NCI-H2081 (cell line): ENCODE measurements at places on chromosomes 5 and 9.

DNA sequence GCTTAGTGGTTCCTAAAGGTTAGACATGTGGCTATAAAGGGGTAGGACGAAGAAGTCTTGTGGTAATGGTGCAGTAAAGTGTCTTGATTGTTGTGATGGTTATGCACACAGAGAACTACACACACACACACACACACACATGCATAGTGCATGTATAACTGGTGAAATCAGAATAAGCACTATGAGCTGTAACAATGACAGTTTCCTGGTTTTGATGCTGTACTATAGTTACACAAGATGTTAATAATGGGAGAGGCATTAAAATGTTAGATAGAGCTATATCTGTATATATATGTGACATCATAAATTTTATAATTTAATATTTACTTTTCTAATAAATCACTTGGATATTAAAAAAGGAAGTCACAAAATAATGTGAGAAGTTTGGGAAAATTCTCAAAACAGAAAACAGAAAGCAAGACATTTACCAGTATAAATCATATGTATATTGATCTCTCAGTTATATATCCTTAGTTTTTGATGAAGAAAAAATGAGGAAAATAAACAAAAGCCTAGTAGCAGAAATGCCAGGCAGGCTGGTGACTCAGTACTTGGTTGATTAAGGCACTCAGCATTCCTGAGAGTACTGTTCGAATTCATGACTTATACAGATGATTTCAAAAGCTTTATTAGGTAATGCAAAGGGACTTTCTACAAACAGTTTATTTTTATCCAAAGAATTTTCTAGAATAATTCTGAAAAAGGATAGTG, 350.5 kb upstream of the DAB2 start:
- no peak for DNase-seq

DNA sequence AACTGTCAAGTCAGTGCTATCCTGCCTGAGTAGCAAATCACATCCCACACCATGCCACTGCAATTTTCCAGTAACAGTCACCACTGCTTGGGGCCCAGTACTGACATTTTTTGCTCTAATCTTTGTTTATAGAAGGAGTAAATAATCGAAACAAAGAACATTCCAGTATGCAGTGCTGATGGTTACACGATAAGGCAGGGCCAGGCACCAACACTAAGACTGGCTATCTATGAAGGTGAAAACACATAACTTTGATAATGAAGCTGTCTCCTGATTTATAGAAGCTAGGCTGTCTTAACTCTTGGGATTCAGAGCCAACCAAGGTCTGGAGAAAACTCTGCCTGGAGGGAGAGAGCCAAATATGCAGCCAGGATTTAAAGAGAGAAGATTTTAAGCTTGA, 365.3 kb downstream of the BNC2 start:
- no peak for DNase-seq

DNA sequence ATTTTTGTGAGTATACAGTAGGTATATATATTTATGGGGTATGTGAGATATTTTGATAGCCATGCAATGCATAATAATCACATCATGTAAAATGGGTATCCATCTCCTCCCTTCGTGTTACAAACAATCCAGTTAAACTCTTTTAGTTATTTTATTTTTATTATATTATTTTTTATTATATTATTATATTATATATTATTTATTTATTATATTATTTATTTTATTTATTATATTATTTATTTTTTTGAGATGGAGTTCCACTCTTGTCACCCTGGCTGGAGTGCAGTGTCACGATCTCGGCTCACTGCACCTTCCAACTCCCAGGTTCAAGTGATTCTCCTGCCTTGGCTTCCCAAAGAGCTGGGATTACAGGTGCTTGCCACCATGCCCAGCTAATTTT, 138.6 kb downstream of the WDR70 start:
- no peak for DNase-seq

- DNase-seq = no peak
Measured at GRCh38 chr5:142246-142810, 49.0 kb upstream of the LRRC14B start.

GRCh38 chr9:75378036-75378435, 289.7 kb downstream of the OSTF1 start:
- no peak for DNase-seq

DNA sequence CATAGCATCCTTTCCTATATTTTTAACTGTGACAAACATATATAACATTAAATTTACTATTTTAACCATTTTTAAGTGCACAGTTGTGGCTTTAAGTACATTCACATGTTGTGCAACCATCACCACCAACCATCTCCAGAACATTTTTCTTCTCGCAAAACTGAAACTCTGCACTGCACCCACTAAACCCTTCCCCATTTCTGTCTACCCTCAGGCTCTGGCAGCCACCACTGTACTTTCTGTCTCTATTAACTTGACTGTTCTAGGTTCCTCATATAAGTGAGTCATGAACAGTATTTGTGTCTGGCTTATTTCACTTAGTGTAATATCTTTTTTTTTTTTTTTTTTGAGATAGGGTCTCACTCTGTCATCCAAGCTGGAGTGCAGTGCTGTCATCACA, 25.5 kb downstream of the KCNMB1 start:
- no peak for DNase-seq
